ENCODE measurements at places on chromosomes 11 and 22.

GRCh38 chr11:112380464-112380863, 119.8 kb upstream of the PLET1 start:
- no peak for DNase-seq

DNA sequence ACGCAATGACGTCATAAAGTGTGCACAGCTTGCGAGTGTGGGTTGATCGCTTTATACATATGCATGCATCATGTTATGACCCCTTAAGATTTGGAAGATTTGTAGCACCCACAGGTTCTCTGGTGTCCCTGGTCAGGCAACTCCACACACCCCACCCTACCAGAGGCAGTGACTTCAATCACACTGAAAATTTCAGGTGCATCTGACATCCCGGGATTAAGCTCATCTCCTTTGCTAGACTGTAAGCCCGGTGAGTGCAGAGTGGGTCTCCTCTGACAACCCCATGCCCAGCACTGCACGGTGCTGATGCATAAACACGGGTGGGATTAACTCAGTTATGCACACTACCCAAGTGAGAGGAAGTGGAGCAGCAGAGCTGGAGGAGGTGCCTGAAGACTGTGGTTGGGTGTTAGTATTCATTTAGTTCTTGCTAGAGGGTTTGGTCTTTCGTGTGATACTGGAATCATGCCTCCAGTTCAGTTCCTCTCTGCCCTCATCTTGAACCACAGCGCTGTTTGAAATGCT, 6.5 kb downstream of the ARSA start:
- DNase-seq, result no peak

DNA sequence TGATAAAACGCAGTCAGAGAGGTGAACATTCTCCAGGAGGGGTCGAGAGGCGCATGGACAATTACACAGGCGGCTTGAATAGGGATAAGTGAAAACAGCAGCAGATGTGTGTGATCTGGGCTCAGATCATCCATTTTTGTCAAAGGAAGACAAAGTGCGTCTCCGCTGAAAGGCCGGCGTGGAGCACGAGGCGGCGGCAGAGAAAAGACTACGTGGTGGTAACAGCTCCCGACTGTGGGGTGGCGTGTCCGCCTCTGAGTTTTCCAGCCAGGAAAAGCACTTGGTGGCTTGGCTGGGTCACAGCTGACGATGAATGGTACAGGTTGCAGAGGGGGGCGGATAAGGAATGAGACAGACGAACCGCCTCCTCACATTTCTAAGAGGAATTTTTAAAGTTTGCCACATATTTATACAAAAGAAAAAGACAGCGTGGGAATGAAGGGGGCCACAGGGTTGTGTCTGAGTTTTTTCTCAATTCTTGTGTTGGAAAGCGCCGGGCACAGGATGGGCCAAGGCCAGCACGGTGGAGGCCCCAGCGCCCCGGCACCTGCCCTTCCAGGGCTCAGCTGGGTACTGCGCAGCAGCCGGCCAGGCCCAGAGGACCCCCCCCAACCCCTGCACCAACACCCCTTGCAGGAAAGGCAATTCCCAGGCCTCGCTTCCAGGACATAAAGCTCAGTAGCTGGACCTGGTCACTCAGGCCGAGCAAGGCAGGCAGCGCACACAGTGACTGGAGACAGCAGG, 80.4 kb downstream of the TRMU start:
- peak; percentile 95 for DNase-seq

DNA sequence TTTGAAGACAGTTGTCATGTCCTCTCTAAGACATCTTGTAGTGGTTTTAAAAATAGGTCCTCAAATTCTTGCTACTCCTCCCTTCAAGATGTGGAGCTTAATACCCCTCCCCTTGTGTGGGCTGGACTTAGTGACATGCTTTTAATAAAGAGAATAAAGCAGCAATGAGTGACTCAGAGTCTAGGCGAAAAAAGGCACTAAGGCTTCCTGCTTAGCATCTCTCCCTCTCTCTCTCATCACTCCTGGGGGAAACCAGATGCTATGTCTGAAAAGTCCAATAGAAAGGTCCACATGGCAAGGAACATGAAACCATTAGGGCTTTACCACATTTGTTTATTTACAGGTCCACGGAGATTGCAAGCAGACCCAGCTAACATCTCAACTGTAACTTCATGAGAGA, 11.7 kb downstream of the SERGEF start:
- DNase-seq, result peak; percentile 21

GRCh38 chr22:49411236-49411635, 416.4 kb downstream of the BRD1 start:
- DNase-seq, result no peak

- no peak for DNase-seq
These were observed 18.1 kb downstream of the SMARCB1 start for GRCh38 chr22:23804781-23805291.

- no peak for DNase-seq
These were observed 107.2 kb upstream of the E2F8 start for GRCh38 chr11:19347911-19348310.

- DNase-seq, result no peak
These were observed 58.9 kb downstream of the SLC5A12 start for GRCh38 chr11:26662916-26663315.

All from fibroblast of lung (primary cell).